NCI-H446 (cell line): ENCODE measurements at places on chromosomes 16 and 17.

- no peak for DNase-seq
Observed at GRCh38 chr16:1785846-1786170, 3.0 kb downstream of the NUBP2 start.

DNA sequence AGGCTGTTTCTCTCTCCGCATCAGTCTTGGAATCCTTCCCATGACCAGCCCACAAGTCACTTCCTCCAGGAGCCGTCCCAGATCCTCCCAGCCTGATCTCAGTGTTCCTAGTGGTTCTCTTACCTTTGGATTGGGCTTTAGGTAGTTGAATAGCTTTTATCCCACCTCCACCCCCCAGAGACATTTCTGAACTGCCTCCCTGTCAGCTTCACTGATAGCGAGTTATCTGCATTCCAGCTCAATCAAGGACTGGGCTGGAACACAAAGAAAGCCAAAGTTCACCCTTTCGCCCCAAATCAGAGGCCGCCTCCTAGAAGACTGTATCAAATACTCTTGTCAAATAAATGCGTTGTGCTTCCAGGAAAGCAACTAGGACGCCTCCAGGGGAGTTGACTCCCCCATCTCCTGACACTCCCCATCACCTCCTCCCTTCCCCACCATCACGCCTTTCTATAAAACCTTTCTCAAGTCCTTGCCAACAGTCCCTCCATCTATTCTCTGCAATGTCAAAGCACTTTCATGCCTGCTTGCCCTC is 72.7 kb downstream of the TMEM132E start:
- DNase-seq: no peak

GRCh38 chr16:77223184-77223583 is 24.0 kb downstream of the SYCE1L start:
- DNase-seq: no peak

DNA sequence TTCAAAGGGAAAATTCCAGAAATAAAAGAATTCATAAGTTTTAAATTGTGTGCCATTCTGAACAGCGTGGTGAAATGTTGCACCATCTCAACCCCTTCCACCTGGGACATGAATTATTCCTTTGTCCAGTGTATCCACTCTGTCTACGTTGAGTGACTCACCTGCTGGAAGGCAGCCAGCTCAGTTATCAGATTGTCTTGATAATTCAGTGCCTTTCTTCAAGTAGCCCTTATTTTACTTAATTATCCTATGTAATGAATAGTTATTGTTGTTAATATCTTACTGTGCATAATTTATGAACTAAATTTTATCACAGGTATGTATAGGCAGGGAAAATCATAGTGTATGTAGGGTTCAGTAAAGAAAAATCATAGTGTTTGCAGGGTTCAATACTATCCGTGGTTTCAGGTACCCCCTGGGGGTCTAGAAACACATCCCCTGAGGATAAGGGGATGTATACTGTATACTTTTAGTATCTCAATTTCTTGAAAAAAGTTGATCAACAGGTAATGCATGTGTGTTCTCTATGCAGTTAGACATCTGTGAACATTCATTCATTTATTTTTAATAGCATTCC is 7.7 kb upstream of the PCTP start:
- DNase-seq: no peak

- DNase-seq: no peak
Observed at GRCh38 chr17:81325714-81326358, 30.7 kb upstream of the SLC38A10 start.

- peak; percentile 12 for DNase-seq
Observed at GRCh38 chr16:12532871-12533610, 270.6 kb downstream of the CPPED1 start.

DNA sequence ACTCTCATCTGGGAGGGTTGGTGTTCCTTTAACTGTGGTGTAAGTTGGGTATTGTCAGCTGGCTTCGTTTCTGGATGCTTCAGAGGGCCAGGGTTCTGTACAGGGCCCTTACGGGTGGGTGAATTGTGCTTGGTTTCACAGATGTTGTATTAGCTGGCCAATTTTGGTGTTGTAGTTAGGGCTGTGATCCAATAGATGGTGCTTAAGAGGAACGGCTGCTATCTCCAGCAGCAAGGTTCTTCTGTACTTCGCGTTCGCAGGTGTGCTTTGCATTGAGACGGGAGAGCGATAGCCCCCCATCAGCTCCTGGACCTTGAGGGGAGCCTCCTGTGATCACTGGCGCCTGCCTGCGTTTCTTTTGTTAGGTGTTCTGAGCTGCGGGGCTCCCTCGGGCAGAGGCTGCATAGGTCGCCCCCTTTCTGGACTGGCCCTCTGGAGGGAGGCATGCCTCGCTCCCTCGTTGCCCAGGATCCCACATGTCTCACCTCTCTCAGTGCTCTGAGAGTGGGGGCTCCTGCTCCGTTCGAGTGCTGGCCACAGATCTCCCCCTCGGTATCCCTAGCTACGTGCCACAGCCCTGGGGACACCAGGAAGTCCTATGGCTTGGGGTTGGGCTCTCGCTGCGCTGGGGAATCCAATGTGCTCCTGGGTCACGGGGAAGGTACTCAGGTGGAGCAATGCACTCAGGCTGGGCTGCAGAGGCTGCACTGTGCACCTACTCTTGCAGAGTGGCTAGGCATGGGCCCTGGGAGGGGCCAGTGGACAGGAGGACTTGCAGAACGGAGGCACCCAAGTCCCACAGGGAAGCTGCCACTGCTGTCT is 837 bp upstream of the PRDM7 start:
- DNase-seq: no peak

DNA sequence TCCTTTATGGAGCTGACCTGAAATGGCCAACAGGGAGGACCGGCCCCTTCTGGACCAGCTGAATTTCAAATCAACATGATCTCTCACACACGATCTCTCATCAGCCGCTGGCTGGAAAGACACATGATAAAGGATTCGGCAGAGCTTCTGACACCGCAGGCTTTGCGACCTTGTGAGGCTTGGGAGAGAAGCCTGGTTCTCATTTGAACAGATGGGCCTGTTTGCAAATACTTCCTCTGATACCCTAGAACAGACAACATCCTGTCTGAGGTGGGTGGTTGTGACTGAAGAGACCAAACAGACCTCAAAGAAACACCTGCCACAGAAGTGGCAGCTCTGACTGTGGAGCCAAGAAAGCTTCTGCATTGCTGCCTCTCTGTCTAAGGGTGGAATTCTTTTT is 77.9 kb upstream of the SDK2 start:
- DNase-seq: no peak

DNA sequence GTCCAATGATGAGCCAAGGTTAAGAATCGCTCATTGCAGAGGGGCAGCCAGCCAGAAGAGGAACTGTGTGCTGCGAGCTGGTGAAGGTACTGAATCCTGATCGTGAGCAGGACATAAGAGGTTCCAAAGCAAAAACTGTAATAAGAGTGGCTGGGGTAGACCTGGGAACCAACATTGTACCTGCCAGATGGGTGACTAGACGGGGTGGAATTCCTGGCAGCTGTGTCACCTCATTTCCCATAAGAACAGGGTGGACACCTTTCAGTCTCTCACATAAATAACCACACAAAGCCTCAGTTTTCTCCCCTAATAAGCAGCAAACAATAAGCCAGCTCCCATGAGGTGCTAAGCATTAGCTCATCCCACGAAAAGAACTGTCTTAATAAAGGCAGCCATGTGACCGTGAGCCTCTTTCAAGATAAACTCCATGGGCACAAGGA is 290.3 kb downstream of the SOX9 start:
- DNase-seq: no peak

DNA sequence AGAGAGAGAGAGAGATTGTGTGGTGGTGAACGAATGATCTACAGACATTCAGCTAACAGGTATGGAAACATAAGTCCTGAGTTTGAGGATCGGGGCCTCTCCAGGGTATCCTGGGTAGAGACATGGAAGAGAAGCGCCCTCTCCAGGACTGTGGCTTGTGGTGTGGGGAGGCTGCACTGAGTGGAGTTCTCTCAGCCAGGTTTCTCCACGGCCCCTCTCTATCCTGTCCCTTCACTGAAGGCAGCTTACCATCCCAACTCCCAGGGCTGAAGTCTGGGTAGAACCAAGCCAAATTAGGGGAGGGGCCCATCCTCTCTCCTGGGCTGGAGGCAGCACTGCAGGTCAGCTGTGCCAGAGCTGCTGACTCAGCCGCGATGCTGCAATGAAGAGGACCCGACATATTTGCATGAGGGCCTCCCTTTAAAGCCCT is 6.2 kb downstream of the C1QL1 start:
- DNase-seq: no peak

DNA sequence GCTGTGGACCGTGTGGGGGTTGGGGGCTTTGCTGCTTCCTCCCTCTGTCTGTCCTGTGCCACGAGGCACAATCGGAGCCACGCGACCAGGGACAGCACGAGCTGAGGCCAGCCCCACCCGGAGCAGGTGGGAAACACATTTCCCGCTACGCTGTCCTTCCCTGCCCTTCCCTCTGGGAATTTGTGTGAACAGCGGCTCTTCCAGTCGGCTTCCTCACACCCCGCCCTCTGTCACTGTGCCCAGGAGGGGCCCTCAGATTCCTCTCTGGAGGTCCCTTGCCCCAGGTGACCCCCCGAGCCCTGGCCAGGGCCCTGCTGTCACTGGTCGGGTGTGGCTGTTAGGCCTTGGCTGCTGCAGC is 19.6 kb downstream of the SPIRE2 start:
- DNase-seq: no peak

DNA sequence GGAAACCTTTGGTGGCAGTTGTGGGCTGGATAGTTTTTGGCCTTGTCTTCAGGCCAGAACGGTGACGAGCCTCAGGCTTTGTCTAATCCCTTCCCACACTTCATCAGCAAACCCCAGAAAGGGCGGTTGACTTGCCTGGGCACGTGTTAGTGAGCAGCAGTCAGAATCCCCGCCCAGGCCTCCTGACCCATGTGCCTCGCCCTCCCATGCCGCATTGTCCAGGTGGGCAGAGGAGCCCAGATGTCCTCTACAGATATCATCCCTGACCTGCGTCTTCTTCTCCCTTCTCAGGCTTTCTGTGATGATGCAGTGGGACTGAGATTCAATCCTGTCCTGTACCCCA is 82.5 kb downstream of the OR1D5 start:
- no peak for DNase-seq

GRCh38 chr17:11324846-11325420 is 83.9 kb downstream of the SHISA6 start:
- no peak for DNase-seq

DNA sequence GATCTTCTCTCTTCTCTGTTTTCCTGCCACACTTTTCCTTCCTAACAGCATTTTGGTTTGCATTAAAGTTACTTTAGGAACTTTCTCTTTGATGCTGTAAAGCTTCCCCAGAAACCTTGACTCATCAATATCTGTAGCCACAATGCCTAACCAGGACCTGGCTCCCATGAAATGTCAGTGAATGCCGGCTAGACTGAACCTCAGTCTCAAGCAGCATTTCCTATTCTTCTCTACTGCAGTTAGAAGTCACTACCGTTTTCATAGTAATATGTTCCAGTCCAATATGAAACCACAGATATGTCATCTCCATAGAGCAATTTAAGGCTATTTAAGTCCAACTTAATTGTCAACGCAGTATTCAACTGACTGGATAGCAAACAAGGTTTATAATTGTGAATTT is 28.9 kb downstream of the ITFG1 start:
- no peak for DNase-seq

DNA sequence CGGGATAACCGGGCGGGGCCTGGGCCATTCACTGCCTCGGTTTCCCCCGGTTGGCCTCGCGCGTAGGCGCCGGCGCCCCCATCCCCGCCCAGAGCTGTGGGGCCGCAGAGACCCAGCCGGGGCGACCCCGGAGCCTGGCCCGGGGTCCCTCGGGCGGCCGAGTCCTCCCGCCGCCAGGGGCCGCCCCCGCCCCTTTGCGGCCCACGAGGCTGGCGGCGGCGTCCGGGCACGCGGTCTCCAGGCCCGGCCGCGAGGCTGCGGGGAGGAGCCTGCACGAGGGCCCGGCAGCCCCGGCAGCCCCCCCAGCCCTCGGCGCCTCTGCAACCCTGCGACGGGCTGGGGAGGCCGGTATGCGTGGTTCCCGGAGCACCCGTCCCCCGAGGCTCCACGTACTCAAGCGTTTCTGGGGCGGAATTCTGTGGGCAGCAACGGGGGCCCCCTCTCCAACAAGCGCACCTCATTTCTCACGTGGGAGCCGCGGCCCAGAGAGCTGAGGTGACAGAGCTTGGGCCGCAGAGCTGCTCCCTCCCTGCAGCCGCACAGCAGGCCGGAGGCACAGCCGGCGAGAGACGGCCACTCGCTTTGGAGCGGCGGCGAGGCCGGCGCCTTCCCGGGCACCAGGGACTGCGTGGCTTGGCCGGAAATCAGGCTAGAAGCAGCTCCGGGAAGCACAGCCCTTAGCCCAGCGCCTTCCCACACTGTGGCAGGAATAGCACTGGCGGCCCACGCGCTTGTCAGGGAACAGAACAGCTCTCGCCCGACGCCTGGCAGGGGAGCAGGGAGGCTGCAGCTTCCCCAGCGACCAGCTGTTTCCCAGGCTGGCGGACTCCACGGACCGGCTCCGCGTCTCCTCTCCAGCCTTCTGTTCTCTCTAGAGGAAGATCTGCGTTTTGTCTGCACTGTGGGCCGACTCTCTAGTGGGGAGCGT is 867 bp upstream of the LIMD2 start:
- peak; percentile 14 for DNase-seq

GRCh38 chr17:83133302-83134121 is 54.1 kb downstream of the METRNL start:
- no peak for DNase-seq

DNA sequence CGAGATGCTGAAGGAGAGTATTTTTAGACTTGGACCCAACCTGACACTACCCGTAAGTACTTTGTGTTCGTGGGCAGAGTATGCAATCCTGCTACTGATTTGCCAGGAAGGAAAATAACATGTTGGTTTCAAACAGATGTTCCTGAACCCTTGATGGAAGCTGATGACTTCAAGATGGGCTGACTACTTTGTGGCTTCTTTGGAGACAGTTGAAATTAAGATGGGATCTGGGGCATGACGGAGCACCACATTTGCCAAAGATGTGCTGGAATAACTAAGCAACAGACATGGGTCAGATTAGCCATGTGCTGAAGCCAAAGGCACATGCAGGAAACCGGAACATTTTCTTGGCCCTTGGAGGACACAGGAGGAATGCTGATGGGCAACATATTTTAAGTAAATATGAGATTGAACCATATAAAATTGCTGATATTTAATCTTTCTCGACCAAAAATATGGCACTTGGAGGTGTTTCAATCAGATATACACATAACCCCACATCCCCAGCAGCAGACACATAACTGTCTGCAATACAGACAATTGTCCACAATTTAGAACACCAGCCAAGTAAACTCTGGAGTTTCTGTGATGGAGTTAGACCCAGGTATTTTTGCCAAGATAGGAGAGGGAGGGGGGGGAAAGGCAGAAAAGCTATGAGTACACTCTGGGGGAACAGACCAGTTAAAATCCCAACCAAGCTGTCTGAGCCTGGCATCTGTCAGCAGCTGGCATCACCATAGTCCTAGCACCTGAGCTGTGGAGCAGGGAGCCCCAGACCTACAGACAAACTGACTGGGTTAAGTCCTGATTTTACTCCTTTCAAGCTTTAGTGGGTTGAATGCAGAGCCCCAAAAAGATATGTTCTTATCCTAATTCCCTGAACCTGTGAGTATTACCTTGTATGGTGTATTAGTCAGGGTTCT is 329.4 kb upstream of the CDH5 start:
- no peak for DNase-seq

DNA sequence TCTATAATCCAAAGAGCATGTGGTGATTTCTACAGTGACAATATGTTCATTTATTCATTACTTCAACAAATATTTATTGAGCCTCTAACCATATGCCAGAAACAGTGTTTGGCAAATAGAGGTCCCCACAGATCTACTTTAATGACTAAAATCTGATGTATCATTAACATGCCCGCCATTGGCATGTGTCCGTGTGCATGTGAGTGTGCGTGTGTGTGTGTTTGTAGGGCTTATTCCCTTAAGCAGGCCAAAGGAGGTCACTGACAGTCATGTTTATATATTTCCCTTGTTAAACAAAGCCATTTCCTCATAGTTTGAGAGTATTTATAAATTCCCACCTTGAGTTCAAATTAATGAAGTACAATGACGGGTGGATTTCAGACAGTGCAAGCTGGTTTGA is 174.4 kb upstream of the IRX6 start:
- DNase-seq: no peak
